ENCODE measurements at places on chromosomes 1 and 21.
A peak's percentile ranks its signal among the peaks of the same experiment; 100 is the strongest.

DNA sequence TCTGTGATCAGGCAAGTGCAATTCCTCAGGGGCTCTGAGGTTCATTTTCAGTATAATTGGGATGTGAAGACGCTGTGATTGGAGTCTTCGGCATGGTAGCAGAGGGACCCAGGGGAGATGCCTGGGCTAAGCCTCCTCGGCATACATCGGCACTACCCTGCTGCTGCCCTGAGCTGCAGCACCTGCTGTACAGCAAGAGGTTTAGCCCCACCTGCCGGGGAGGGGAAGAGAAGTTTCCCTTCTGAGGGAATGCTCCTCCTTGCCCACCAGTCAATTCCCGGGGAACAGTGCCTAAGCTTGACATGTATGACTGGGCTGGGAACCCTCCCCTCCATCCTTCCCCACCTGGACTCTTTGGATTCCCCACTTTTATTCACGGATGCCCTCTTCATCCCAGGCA lies 24.9 kb downstream of the CNIH3 start:
- DNase-seq = no peak

DNA sequence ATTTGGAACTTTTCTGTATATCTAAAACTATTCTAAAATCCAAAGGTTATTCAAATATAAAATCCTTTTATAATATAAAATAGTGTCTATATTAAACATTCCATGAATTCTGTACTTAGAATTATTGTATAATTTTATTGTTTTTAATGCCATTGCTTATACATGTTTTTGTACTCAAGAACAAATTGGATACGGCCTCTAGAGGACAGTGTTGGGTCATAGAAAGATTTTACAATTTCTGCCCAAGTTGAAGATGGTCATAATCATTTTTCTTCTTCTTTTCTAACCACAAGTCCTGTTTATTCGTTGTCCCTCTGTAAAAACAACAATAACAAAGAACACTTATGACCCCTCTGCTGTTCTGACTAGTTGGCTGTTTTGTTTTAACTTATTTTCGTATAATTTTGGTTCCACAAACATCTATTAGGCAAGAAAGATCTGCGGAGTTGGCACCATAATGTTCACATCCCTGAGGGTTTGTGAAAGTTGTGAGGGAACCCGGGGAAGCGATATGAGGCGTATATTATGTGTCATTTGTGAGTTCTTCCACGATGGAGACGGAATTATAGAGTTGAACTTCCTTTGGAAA lies 75.7 kb upstream of the KIF26B start:
- peak; percentile 38 for DNase-seq

DNA sequence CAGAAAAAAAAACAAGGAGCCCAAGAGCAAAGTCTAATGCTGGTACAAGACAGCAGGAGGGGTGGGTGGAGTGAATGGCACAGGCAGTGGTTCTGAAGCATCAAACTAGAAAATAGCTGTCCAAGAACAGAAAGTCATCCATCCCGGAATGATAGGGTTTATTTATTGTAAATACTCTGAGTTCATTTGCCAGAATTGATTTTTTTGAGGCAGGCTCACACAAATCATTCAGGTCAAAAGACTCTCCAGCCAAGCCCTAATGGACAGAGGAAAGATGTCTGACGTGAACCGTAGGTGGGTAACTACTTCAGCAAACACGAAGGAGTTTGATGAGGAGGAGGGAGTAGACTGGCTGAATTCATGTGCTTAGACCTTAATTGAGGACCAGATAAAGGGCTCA lies 13.8 kb upstream of the DISP1 start:
- no peak for DNase-seq

GRCh38 chr1:202805886-202806844 lies 2.1 kb downstream of the KDM5B start:
- peak; percentile 1 for DNase-seq

DNA sequence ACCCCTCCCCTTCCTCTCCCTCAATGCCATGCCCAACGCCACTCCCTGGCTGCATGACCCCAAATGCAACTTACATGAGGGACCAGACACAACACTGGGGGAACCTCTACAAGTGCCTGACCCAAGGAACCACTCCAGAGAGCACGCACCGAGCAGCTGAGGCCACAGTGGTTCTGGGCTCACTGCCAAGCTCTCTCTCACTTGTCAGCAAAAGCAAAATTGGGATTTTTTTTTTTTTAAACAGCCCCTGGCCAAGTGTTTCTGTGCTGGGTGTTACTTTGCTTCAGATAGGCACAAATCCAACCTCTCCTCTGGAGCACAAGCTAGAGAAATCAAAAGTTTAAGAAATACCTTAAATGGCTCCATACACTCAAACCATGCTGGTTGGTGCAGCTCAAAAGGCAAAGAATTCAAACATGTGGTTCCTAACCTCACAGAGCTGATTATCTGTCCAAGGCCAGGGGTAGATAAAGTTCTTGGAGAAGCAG lies 363.0 kb downstream of the SETD4 start:
- peak; percentile 76 for DNase-seq

DNA sequence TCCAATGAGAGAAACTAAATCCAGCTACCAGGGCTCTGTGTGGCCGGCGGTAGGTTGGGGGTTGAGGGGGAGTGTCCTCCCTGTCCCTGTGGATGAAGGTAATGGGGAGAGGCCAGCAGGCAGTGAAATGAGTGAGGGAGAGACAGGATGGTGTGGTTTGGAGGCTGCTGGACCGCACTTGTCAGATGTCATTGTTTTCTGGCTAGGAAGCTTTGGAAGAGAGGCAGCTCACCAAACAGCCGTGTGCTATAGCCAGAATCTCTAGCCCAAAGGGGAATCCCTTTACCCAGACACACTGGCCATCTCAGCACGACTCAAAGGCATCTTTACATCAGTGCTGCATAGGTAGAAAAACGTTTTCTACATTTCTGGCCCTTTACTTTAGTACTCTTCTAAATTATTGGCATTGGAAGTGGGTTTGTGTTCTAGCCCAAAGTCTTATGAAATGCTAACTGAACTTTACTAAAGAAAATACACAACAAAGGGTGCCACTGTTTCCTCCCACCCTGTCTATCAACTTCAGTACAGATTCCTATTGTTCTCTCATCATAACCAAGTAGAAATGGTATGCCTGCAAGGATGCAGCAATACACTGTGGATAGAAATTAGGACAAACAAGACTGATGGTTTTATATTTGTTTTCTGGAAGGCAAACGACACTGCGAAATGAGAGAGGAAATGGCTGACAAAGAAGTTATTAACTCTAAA lies 95.9 kb upstream of the COA6 start:
- peak; percentile 63 for DNase-seq

DNA sequence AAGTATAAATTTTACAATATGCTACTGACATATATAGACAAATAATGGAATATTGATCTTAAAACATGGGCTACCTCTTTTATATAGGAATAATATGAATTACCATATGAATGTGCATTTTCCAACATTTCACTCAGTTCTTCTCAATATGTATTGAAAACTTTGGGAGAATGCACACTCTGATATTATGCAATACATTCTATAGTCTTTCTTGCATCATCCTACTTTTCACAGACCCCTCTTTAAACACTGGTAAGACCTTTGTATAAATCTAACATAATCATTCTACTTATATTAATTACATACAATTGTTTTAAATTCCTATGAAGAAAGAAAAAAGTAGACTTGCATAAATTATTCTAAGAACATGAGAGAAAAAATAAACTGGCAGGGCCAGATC lies 69.2 kb downstream of the NCAM2 start:
- DNase-seq = no peak

DNA sequence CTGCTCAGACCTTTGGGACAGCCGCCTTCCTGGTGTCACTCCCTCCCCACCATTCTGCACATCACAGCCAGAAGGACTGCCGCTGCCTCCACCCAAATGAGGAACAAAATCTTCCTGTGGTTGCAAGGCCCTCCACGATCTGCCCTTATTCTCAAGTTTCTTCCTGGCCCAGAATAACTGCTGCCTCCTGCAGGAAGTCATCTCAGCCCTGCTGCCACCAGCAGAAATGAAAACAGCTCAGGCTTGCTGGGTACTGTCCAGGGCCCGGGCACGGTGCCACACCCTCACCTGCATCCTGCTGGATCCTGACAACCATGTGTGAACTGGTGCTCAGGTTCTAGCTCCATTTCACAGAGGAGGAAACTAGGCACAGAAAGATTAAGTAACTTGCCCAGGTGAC lies 2.8 kb downstream of the CLDN19 start:
- DNase-seq = peak; percentile 36

DNA sequence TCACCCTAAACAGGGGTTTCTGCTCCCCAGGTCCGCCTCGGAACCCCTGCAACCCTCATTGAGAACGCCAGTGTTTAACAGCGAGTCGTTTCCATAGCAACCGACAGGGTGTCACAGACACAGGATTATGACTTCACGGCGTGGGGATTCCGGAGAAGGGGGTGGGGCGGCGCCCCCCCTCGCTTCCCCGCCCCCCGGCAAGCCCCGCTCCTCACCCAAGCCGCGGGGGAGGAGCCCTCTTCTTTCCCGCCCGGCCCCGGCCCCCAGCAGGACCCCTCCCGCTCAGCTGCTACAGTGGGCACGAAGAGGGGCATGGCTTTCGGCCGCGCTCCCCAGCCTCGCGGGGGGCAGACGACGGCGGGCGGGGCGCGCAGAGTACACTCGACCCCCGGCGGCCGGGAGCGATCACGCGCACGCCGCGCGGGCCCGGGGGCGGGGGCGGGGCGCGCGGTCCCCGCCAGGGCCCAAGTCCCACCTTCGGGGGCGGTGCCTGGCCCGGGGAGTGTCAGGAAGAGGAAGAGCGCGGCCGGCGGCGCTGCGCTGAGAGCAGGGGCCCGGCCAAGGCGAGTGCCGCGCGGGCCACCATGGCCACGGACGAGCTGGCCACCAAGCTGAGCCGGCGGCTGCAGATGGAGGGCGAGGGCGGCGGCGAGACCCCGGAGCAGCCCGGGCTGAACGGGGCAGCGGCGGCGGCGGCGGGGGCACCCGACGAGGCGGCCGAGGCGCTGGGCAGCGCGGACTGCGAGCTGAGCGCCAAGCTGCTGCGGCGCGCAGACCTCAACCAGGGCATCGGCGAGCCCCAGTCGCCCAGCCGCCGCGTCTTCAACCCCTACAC lies at the start of gene EFHD2:
Gene EFHD2 (plus strand): TSS at position 501 of the 835 bp plus-strand sequence. CDS start 84 bp downstream, at position 585.
- peak; percentile 48 for DNase-seq

DNA sequence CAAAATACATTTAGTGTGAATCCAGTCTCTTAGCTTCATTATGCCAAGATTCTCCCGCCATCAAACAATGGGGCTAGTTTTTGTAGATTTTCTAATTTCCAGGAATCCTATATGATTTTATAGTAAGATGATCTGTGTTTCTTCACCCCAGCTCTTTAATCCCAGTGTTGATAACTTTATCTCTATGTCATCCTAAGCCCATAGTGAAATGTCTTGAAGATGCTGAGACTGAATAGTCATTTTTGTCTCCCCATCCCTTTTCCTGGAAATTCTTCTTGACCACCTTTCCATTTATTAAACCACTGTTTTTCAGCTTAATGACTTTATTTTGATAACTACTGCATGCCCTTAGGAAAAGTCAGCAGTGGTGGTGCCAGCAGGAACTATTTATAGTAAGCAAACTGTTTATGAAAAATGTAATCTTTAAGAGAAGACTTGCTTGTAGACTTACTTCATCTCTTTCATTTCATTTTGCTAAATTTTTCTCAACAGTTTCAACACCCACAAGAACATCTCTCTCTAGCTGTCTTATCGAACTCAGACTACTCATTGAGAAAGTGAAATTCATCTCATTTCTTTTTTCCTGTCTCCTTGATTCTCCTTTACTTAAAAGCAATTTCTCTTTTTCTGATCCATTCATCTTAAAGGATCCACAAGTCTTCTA lies 116.6 kb downstream of the NTMT2 start:
- no peak for DNase-seq

GRCh38 chr1:16138772-16139221 lies 17.1 kb downstream of the EPHA2 start:
- no peak for DNase-seq

DNA sequence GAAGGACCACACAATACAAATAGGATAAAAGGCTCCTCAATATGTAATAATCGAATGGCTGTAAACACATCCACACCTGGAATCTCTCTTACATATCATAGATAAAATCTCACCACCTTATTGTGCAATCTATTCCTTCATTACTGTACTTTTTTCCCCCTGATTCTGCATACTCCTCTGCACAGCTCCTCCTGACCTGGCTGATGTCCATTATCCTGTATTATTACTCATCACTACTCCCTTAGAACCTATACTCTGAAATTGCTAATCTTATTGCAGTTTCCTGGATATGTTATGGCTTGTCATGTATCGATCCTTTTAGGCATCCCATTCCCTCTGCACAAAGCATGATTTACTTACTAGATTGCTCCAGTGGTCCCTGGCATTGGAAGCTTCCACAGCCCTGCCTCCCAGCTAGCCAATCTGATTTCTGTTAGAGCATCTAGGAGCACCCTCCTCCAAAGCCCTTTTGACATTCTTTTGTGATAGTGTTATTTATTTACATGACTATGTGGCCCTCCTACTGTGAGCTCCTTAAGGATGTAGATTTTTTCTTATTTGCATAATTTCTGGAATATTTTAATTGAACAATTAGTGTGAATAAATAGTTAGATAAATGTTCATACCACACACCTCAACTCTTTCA lies 24.2 kb upstream of the PHGDH start:
- no peak for DNase-seq

DNA sequence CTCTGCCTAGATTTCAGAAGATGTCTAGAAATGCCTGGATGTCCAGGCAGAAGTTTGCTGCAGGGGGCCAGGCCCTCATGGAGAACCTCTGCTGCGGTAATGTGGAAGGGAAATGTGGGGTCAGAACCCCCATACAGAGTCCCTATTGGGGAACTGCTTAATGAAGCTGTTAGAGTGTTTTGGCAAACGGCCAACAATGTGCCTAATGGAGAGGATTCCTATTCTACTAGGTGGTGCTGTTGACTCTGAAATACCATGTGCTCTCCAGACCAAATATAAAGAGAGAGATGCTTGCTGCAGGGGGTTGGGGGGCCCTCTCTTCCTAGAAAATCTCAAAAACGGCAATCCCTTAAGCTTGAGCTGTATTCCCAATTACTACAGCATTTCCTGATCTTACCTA lies 57.1 kb upstream of the DR1 start:
- no peak for DNase-seq

GRCh38 chr1:110673197-110673701 lies 1.5 kb downstream of the KCNA3 start:
- DNase-seq = no peak

DNA sequence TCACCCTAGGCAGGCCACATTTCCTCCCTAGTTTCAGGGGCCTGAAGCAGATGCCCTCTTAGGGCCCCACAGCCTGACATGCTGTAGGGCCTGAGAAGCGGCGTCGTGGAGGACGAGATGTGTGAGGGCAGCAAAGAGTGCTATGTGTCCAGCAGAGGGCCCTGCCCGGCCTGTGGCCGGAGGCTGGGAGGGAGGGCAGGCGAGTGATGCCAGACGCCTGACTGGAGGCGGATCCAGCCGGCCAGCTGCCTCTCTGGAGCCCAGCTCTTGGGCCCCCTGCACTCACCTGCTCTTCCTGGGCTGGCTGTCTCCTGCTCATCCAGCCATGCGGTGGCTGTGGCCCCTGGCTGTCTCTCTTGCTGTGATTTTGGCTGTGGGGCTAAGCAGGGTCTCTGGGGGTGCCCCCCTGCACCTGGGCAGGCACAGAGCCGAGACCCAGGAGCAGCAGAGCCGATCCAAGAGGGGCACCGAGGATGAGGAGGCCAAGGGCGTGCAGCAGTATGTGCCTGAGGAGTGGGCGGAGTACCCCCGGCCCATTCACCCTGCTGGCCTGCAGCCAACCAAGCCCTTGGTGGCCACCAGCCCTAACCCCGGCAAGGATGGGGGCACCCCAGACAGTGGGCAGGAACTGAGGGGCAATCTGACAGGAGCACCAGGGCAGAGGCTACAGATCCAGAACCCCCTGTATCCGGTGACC lies at the start of gene GPR37L1:
Gene GPR37L1 (plus strand): TSS at position 279 of the 697 bp plus-strand sequence. CDS start 47 bp downstream, at position 326.
- DNase-seq = peak; percentile 95

Measured in globus pallidus (tissue), 1 donor.